Activated CD8-positive, alpha-beta memory T cell treated with anti-CD3 and anti-CD28 coated beads for 48 hours (primary cell): ENCODE measurements at places on chromosomes 1 and 21.

- DNase-seq: no peak
These were observed 15.3 kb downstream of the UCK2 start for GRCh38 chr1:165842671-165843129.

DNA sequence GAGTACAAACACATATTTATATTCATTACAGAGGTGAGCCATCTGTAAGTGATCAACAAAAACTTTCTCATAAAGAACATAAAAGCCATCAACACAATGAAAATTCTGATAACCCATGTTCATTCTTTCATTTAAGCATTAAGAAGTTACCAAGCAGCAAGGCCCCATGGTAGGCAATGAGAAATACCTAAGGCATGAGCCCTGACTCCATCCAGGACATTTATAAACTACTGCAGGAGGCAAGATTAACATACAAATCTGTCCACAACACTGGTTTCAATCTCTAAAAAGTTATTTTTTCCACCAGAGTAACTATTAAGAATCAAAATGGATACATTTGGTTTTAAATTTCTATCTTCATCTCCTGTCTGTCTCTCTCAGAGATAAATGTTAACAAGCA, 76.1 kb downstream of the SIPA1L2 start:
- DNase-seq: no peak

DNA sequence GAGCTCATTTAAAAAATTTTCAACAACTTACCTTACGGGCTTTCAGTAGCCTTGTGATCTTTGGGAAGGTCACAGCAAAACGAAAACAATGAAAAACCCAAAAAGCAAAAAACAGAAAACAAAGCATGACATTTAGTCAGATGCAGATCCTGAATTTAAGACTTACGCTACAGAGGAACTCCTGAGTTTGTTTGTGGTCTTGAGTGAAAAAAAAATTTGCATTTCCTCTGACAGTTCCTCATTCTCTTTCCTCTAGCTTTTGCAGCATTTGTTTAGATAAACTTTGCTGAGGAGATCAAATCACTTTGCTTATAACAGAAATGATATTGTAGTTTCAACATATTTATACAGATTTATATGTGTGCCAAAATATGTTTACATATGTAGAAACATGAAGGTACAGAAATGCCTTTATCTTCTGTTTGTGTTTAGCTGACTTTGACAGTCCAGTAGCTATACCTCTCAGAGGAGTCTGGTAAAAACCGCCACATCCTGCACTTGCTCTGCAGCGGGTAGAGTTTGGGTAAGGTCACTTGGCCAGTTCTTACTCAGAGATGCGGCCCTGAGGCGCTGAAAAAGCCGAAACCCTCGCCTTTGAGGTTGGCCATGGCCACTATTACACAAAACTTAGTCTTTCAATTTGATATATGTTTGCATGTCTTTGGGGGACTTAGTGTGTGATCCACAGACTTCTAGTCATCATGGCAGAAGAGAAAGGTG, 142.5 kb downstream of the TNR start:
- DNase-seq: no peak

- DNase-seq: no peak
These were observed 72.5 kb downstream of the NDUFS5 start for GRCh38 chr1:39098546-39099250.

- DNase-seq: no peak
These were observed 1.4 kb downstream of the KRTAP10-7 start for GRCh38 chr21:44601596-44602462.

DNA sequence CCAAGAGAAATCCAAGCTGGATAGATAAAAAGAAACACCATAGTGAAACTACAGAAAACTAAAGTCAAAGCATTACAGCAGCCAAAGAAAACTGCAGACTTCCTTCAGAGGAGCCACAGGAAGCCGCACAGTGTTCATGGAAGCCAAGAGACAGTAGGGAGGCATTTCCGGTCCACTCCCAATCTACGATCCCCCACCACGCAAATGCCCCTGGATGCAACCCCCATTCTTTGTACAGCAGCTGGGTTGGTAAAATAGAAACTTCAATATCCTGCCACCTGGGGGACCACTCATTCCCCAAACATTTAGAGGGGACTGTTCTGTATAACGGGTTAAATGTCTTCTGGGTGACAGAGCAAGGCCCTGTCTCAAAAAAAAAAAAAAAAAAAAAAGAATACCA, 43.9 kb upstream of the TSPEAR start:
- DNase-seq: no peak

DNA sequence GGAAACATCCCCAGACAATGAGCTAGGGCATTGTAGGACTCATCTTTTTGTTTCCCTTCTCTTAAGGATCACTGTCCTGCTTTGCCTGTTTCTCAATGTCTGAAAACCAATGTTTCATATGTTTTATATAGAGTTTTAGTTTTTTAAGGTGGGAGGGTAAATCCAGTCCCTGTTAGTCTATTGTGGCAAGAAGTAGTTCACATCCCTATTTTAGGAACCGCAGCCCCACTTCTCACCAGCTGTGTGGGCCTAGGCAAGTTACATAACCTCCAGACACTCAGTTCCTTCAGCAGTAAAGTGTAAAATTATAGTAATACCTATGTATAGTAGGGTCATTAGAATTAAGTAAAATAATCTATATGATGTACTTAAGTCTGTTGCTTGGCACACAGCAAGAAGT, 105.8 kb upstream of the WLS start:
- DNase-seq: no peak

DNA sequence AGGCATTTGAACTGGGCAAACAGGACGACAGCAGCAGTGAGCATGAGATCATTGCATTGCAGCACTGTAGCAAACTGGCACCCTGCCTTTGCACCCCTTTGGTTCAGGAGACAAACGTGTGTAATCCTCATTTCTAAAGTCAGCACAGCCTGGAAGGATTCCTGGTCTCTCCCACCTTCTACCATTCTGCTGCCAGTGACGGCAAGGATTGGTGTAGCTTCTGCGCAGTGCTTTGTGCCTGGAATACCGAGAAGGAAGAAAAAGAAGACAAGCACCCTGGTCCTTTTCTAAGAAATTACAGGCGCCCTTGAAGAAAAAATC, 805.3 kb downstream of the USP25 start:
- no peak for DNase-seq

DNA sequence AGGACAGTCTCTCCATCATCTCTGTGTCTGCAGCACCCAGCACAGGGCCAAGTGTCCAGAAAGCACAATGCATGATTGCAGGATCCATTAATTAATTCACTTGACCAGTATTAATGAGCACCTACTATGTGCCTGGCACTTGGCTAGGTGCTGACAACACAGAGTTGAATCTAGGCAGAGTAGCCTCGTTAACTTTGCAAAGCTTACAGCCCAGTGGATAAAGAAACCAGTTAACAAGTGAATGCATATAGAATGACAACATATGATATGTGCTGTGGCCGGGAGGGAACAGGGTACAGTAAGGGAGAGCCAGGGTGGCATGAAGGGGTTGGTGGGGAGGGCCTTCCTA, 10.9 kb downstream of the SLC1A7 start:
- DNase-seq: no peak

DNA sequence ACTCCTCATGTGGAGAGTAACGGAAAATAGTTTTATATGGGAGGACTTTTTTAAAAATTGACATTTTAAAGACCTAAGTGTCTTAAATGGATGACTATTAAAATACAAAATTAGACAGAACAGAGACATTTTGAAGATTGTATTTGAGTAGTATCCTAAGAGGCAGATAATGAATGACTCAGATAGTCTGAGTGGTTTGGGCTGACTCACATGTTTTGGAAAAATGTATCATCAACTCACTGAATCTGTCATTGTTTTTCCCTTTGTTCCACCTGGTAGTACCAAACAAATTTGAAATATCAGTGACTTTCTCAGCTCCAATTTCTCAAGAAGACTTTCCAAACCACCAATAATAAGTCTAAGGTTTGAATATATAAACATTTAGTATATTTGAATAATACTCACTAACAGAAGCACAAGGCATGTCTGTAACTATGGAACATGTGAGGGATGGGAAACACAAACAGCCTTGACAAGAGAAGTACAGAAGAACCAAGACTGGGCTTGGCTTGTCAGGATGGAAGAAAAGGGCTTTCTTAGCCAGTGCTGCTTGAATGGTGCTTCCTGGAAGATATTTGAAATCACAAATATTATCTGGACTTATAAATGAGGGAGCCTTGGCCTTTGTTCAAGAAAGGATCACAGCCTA, 90.6 kb downstream of the SGIP1 start:
- DNase-seq: no peak

GRCh38 chr1:67333603-67334002, 25.9 kb downstream of the IL12RB2 start:
- DNase-seq: no peak

- no peak for DNase-seq
These were observed 32.1 kb upstream of the RGS1 start for GRCh38 chr1:192543445-192543844.
